ENCODE measurements at places on chromosomes 12 and 14.

- no peak for DNase-seq
Measured at GRCh38 chr12:67919406-67919805, 69.8 kb upstream of the IFNG-AS1 start.

DNA sequence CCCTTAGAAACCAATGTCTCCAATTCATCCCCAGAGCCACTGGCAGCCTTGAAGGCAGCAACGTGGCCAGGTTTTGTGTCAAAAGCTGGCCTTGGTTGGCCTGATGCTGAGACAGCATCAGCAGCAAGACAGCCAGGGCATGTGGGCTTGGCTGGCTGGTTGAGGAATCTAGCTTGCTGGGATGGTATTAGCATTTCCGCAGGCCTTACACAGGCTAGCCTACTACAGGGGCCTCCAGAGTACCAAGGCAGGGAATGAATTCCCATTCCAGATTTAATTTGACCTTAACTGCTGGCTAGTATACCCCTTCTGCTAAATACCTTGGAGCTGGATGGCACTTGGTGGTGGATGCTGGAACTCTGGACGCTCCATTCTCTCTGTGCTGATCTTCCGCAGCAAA lies 15.8 kb downstream of the NGDN start:
- no peak for DNase-seq

DNA sequence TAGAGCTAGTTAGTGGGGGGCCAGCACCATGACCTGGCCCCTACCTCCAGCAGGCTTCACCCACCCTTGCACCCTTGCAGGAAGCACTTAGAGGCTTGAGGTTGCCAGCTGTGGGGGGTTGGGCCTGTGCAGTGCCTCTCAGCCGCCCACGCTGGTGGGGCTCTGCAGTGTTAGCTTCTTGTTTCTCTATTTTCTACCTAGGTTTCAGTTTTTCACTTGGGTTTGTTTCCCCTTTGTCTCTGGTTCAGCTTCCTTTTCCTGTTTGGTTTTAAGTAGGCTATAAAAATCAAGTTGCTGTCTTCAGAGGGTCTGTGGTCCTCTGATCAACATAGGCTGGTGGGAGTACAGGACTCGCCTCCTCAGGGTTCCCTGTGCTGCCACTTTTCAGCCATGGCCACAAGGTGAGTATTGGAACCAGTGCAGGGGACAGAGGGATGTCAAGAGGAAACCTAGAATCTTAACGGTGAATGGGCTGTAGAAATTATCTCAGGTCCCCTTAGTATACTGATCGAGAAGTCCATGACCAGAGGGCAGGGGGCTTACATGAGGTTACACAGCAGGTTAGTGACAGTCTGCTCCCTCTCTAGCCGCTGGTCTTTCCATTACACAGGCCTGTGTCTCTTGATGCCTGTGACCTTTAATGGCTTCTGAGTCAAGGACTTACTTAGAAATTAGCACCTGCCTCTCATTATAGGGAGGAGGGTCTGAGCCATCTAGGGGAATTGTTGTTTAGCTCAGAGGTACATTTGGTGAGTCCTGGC lies at the start of gene EVL:
Gene EVL (plus strand): TSS at position 312 of the 761 bp plus-strand sequence. CDS start 79 bp downstream, at position 391.
- DNase-seq: peak; percentile 59

DNA sequence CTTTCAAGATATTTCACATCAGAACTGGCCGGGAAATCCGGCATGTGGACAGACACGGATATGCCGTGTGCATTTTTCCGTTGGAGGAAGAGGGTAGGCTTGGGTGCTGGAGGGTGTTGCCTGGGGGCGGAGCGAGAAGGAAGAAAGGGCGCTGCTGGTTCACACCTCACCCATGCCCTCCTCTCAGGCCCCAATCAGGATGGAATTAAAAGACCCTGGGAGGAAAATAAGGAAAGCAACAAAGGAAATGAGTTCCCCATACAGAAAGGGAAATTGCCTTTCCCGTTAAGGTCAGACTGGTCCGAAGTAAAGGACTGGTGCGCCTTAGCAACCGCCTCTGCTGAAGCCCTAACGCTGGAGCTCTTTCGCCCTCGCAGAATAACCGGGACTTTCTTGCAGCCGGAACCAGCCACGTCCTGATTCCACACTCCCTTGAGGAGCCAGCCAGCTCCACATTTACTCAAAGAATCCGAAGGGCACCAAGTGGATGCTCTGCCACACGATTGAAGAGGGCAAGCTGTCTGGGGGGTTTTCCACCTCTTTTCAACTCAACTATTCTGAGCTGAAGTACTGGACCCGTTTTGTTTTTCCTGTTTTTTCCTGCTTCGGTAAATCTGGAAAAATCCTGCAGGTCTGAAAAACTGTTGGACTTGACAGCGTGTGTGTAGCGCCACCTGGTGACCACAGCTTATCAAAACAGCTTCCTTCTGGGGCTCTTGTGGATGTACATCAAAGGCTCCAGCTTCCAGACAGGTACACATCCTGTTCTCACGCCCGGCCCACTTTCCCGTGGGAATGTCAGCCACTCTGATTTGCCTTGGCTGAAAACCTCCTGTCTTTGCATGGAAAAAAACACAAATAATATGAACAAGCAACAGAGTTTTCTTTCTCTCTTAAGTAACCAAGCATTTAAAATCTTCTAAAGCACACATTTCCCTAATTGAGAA lies 37.6 kb upstream of the BCL2L14 start:
- peak; percentile 39 for DNase-seq

GRCh38 chr14:21558703-21559170 lies 21.1 kb downstream of the OR10G3 start:
- DNase-seq: no peak

- no peak for DNase-seq
Measured at GRCh38 chr14:72638021-72638420, 255.9 kb downstream of the DPF3 start.

- no peak for DNase-seq
Measured at GRCh38 chr14:30440961-30441360, 118.0 kb upstream of the G2E3 start.

DNA sequence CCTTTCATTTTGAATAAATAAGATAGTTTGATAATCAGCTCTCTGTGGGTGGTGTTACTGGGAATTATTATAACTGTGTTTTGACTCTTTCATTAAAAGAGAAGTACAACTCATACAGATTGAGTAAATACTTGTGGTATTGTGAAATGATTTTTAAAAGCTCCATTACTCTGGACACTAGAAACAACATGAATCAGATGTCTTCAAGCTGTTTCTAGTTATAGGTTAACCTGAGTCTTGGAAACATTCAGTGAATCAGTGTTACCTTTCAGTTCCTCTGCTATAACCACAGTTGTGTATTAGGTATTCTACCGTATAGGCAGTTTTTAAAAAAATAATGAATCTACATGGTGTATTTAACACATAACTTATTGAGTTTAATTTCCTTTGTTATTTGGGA lies 128.4 kb upstream of the SSTR1 start:
- DNase-seq: no peak

- no peak for DNase-seq
Measured at GRCh38 chr12:113929312-113929989, 36.7 kb downstream of the RBM19 start.

GRCh38 chr12:4496145-4496838 lies 42.4 kb upstream of the RAD51AP1 start:
- no peak for DNase-seq

DNA sequence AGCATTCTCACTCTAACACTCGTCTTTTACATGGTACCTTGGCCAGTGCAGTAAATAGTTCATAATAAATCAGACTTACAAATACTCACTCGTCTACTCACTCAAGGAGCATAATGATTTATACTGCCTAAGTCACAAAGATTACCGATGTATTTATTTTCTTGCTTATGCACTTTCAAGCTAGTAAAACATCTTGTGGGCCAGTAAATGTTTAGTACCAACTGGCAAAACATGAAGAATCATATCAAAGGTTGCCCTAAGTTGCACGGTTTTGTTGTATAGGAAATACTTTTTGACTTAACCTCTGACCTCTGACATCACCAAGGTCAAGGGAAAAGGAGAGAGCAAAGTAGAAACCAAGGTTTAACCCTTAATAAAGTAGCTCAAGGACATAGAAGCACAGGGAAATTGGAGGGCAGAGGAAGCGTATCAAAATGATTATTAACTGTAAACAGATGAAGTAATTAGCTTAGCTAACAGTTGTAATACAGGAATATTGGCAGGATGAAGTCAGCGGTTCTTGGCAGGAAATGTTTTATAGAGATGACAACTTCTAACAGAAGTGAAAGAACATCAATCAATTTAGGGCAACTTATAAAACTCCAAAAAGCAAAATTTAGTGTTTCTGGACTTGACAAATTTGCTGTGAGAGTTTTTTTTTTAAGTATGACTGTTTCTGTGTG lies 131.9 kb downstream of the HMGA2 start:
- no peak for DNase-seq

DNA sequence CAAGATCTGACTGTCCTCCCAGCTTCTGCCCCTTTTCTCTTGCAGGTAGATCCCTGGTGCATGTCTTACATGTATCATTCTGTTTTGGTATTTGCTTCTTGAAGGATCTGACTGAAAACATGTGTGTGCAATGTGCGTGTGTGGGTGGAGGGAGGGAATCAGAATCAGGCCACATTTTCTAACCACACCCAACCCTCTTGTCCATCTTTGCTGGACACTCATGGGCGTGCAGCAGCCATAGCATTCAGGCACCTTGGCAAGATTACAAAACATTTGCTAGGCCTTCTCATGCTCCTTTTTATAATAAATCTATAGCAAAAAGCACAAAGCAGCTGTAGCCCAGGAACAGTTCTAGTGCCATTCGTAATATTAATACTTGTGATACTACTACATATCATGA lies 233.6 kb upstream of the E2F7 start:
- no peak for DNase-seq

DNA sequence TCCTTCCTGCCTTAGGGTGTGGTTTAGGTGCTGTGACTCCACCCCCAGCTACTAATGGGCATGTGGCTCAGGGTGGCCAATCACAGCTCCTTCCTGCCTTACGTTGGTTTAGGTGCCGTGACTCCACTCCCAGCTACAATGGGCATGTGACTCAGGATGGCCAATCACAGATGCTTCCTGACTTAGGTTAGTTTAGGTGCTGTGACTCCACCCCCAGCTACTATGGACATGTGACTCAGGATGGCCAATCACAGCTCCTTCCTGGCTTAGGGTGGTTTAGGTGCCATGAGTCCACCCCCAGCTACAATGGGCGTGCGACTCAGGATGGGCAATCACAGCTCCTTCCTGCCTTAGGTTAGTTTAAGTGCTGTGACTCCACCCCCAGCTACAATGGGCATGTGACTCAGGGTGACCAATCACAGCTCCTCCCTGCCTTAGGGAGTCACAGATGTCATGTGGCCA lies 163.9 kb downstream of the TBX5 start:
- DNase-seq: no peak

DNA sequence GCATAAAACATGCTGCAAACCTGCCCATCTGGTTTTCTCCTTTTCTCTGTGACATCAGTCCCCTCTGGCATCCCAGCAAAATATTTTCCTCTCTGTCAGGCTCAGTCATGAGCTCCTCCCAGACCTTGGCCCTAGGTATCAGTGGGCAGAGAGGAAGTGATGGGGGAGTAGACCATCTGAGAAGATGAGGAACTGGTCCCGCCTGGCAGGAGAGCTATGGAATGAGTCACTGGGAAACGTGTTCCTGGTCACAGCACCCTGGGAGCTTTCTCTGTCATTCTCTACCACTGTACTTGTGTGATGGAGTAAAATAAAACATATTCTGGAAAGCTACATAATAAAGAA lies 5.0 kb upstream of the SRSF9 start:
- DNase-seq: no peak

DNA sequence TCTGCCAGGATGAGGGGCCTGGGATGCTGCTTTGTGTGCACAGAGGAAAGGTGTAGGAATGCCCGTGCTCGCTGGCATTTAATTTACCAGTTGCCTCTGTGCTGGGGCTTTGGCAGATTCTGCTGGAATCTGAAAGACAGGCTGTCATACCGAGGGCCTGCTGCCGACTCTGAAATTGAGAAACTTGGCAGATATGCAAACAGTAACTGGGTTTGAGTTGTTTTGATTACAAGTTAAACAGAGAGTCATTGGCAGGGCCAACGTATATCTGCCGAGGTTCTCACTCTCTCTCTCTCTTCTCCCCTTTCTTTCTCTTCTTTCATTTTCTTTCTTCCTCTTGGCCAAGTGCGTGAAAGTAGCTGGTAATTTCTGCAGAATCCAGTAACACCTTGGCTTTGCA lies 618.7 kb downstream of the VRK1 start:
- DNase-seq: no peak

DNA sequence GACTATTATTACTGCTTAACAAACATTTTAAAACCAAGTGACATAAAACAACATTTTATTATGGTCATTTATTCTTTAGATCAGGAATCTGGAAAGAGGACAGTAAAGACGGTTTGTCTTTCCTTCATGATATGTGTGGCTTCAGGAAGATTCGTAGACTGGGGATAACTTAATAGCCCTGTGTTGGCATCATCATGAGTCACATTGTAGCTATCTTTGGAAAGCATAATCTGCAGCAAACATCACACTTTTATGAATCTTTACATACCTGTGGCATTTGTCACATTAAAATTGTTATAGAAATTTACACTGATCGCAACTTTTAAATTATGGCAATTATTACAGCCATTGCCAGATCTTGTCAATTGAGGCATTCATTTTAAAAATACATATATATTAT lies 397.1 kb downstream of the NOVA1 start:
- no peak for DNase-seq

DNA sequence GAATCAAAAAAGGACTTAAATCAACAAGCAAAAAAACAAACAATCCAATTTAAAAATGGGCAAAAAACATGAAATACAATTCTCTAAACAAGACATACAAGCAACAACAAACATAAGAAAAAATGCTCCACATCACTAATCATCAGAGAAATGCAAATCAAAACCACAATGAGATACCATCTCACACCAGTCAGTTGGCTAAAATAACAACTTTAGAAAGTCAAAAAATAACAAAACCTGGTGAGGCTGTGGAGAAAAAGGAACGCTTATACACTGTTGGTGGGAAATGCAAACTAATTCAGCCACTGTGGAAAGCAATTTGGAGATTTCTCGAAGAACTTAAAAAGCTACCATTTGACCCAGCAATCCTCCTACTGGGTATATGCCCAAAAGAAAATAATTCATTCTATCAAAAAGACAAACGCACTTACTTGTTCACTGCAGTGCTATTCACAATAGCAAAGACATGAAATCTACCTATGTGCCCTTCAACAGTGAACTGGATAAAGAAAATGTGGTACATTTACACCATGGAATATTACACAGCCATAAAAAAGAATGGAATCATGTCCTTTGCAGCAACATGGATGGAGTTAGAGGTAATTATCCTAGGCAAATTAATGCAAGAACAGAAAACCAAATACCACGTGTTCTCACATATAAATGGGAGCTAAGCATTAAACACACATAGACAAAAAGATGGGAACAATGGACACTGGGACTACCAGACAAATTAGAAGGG lies 26.9 kb downstream of the PRKD1 start:
- no peak for DNase-seq

DNA sequence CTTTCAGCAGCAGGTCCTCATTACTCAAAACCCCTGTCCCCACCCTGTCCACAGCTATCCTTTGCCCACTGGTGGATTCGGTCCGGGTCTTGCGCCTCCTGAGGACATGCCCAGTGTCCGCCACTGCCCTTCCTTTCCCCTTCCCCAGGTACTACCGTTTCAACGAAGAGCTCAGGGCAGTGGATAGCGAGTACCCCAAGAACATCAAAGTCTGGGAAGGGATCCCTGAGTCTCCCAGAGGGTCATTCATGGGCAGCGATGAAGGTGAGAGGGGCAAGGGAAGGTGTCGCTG lies 8.7 kb downstream of the MMP14 start:
- DNase-seq: no peak

- no peak for DNase-seq
Measured at GRCh38 chr12:124883263-124884130, 19.8 kb upstream of the SCARB1 start.

- no peak for DNase-seq
Measured at GRCh38 chr14:103313704-103314103, 20.3 kb upstream of the EIF5 start.
